Activated CD4-positive, alpha-beta T cell treated with anti-CD3 and anti-CD28 coated beads, Interleukin-2, amount 50 U/mL, for 4 hours (primary cell): ENCODE measurements at places on chromosomes 1 and 21.
A peak's percentile ranks its signal among the peaks of the same experiment; 100 is the strongest.

DNA sequence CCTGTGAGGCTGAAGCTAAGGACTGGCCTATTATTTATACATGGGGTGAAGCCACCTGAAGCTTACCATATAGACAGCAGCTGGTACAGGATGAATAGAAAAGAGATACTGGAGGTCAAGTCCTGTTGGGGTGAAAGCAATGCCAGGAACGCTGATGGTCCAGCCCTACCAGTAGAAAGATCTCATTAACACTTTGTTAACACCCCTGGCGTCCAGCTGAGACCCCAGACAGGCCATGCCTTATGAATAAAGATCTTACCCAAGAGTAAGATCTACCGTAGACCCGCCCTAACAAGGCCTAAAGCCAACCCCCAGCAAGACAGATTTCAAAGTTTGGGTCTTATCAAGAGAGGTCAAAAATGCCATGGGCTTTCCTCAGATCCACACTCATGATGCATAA is 34.7 kb downstream of the ST3GAL3 start:
- no peak for DNase-seq

- DNase-seq, result no peak
These were observed 43.1 kb upstream of the PKP1 start for GRCh38 chr1:201240171-201240570.

GRCh38 chr1:115506924-115507589 is 134.7 kb upstream of the VANGL1 start:
- DNase-seq, result no peak

GRCh38 chr1:113191579-113192076 is 118.6 kb downstream of the LRIG2 start:
- DNase-seq, result no peak

DNA sequence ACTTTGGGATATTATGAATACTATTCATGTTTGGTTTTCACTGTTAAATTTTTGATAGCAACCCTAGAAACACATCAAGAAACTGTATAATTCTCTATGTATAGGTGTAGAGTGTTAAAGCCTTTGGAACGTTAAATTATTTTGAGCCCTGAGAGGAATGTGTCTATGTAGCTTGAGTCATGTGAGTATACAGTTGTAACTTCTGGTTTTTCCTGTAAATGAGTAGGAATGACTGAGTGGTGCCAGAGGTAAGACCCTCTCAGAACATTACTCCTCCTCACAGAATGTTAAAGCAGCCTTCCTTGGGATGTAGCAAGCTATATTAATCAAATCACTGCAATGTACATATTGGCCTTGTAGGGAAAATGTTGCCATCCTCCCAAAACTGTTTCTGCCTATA is 69.0 kb downstream of the C1orf21 start:
- no peak for DNase-seq

- no peak for DNase-seq
These were observed 12.7 kb upstream of the CASQ1 start for GRCh38 chr1:160177667-160178066.

- no peak for DNase-seq
These were observed 289.8 kb downstream of the NTNG1 start for GRCh38 chr1:107430540-107431228.

DNA sequence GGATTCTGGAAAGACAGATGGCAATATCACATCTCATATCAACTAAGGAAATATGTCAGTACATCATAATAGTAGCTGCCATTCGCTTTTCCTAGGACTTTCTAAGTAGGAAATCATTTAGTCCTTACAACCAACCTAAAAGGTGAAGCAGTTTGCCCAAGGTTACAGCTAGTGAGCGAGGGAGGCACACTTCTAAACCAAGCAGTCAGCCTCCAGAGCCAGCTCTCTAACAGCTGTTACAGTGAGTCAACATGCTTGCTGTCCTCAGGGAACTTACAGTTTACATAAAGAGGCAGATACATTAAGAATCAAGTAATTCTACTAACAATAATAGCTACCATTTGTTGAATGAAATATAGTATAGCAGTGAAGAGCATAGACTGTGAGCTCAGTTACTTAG is 57.1 kb downstream of the GIPC2 start:
- no peak for DNase-seq

- no peak for DNase-seq
These were observed 100.9 kb downstream of the RIPK4 start for GRCh38 chr21:41665766-41666595.

GRCh38 chr1:99004861-99005442 is at the start of gene PLPPR5:
Gene PLPPR5 (minus strand): TSS chr1:99004861. CDS start chr1:99004671, 190 bp downstream.
- DNase-seq, result peak; percentile 1

DNA sequence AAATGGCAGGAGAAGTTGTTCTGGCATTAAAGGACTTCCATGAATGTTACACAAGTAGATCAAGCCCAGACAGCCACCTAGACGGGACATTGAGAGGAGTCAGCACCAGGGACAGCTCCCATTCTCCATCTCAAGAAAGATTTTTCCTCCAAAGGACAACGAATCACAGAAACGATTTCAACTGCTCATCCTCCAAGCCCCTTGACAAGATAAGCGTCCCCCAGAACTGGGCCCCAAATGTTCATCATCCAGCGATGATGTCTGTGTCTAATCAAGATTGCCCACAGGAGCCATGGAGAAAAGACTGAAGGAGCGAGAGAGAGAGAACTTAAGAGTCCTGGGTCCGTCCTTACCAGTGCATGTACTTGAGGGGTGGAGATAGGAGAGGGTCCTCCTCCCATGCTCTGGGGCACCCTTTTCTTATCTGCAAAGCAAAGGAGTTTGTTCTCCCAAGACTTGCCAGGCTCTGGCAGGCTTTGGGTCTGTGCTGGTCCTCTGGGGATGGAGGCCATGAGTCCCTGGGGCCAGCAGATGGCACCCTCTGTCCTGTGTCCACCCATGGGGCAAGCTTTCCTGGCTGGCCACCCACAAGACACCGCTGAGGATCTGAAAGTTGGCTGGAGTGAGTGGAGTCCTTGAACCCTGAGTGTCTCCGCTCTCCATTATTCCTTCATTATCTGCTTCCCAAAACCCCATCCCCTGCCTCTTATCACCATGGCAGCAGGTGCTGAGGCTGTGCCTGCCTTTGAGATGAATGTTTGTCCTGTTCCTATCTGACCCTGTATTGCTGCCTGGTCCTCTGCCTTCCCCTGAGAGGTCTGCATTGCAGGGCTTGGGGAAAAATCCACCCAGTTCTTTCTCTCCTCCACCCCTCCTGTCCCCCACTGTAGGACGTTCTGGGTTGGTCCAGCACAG is 164.6 kb downstream of the ACTL8 start:
- DNase-seq, result no peak

DNA sequence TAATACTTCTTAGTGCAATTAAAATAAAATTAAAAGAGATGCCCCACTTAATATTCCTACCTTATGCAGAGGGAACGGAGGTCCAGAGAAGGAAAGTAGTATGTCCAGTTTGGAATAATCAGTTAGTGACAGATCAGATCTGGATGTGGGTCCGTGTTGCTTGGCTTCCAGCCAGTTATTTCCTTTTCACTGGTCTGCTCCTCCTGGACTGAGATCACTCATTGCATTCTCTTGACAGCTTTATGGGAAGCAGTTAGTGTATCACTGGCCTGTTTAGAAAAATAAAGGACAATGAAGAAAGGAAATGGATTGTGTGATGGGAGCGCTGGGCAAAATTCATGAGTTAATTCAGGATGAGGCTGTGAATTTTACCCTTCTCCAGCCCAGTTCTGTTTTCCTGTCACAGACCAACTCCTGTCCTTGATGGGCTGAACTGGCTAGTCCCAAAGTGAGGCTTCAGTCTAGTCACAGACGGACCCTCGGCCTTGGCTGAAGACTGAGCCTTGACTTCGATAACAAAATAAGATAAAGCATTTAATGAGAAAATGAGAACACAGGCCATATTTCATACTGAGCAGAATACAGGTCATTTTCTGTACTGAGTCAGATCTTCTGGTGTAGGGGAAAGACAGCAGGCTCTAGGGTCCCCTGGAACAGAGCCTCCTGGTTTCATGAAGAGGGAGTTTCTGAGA is 85.2 kb upstream of the TRABD2B start:
- no peak for DNase-seq

DNA sequence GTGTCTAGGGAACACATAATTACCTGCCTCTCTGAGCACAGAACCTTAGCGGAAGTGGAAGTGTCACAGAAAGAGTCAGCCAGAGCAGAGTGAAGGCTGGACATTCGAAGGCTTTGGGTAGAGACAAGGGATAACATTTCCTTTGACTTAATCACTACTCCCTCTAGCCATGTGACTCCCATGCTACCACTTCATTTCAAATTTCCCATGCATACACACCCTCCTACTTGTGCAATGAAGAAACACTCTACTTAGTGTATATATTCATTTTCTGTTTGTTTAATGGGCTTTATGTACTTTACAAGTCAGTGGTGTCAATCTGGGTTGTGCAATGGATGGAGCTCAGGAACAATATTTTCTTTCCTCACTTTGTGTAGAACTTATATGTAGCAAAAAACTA is 6.9 kb downstream of the ANKRD35 start:
- no peak for DNase-seq

- DNase-seq, result no peak
These were observed 11.4 kb upstream of the CCN1 start for GRCh38 chr1:85569122-85569521.

- DNase-seq, result no peak
These were observed 32.5 kb upstream of the ASPM start for GRCh38 chr1:197178998-197179397.

DNA sequence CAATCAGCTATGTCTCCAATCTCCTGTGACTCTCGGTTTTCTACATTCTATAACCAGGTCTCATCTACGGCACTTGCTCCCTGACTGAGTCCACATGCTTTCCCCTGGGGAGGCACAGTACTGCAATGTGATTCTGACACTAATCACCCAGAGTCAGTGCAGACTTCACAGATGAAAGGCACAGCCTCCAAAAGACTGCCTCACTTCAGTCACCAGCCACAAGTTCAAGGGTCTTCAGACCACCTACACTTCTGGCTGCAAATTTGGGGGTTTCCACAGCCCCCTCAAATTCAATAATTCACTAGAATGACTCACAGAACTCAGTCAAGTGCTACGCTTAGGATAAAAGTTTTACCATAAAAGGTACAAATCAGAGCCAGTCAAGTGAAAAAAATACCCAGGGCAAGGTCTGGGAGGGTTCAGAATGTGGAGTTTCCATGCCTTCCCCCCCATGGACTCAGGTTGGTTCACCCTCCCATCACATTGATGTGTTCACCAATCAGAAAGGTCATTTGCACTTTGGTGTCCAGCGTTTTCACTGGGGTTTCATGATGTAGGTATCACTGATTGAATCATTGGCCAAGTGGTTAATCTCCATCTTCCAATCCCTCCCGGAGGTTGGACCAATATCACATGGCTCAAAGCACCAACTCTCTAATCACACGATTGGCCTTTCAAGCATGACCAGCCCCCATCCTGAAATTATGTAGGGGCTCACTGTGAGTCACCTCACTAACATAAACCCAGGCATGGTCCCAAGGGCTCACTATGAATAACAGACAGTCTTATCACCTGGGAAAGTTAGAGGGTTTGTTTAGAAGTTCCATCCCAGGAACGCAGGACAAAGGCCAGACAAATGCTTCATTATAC is 182.9 kb upstream of the CAMK1G start:
- no peak for DNase-seq

DNA sequence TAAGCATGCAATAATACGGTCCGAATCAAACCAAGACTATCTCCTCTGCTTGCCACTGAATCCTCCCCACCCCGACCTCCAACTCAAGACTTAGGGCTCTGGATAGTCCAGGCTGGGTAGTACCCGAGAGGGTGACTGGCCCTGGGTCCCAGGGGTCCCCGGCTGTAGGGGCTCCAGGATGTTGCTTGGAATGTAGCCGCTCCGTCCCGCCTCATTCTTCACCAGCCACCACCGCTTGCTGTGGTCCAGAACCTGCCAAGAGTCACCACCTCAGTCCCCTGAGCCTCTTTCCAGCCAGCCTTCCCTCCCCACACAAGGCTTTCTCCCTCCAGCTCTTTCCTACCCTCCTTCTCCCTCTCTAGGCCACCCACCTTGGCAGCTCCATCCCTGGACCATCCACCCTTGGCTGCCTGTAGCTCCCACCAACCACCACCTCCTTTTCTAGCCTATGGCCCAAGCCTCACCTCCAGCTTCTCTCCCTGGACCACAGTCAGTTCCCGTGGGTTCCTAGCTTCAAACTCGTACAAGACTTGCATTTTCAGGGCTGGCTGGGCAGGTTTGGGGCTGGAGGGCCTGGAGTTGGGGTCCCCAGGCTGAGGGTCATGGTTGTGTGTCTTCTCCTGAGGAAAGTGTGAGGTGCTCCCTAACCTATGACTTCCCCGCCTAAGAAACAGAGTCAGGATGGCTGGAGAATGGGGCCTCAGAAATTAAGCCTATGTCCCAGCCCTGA is 10.9 kb upstream of the GSTM3 start:
- no peak for DNase-seq
